ENCODE measurements at places on chromosomes 11 and 22.

- DNase-seq: no peak
Measured at GRCh38 chr11:96160732-96161306, 182.2 kb downstream of the MAML2 start.

DNA sequence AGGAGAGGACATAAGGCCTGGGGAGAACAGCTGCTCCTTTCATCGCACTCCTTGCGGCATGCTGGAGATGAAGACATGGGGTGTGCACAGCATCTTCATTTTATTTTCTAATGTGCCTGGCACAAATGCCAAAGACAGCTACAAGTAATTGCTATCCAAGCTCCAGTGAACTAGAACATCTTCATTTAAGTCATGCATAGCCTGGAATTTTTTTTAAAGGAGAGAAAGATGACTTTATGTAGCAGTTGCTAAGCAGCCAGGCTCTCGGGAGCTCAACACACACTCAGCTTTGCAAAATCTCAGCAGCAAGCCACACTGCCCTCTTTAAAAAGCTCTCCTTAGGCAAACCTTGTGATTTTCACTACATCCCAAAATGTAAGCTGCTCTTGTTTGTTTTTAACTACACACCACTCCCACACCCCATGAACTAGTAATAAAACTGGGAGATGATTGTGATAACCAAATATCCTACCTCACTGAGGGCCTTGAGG lies 164.5 kb upstream of the POU2AF2 start:
- DNase-seq: no peak

DNA sequence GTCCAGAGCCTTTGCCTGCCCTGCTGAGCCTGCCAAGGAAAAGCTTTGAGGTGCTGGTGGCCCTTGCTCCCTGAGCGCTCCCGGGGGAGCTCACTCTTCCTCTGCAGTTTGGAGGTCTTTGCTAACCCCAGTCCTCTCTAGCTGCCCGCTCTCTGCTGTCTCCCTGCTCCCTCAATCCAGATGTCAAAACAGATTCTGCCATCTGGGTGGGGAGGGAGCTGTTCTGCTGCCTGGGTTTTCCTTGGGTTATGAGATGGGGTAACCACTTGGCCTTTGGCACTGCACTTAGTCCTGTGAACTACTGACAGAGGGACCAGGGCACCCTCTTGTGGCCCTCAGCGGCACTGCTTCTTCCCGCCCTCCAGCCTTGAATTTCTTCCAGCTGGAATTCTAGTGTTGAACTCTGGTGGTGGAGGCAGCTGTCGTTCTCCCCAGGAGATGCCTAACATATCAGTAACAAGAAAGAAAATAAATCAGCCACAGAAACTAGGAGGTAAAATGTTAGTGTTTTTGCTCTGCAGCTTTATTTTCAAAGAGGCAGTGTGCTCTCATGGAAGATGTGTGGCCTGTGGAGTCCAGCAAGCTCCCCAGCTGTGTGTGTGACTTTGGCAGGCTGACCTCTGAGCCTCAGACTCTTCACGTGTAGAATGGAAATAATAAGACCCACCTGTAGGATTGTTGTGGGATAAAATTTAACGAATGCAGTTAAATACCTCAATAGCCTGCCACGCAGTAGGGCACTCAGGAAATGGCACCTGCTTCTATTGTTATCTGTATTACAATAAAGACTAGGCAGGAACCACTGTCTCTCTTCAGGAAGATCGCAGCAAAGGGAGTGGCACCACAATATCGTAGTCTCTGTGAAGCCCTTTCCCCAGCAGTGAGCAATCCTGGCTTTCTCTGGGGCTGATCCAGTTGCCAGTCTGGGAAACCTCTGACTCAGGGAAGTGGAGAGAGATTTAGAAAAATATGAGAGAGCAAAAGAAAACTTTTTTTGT lies 23.4 kb downstream of the ARFGAP2 start:
- DNase-seq: no peak

- DNase-seq: no peak
Measured at GRCh38 chr11:130085671-130086290, 16.1 kb downstream of the APLP2 start.

DNA sequence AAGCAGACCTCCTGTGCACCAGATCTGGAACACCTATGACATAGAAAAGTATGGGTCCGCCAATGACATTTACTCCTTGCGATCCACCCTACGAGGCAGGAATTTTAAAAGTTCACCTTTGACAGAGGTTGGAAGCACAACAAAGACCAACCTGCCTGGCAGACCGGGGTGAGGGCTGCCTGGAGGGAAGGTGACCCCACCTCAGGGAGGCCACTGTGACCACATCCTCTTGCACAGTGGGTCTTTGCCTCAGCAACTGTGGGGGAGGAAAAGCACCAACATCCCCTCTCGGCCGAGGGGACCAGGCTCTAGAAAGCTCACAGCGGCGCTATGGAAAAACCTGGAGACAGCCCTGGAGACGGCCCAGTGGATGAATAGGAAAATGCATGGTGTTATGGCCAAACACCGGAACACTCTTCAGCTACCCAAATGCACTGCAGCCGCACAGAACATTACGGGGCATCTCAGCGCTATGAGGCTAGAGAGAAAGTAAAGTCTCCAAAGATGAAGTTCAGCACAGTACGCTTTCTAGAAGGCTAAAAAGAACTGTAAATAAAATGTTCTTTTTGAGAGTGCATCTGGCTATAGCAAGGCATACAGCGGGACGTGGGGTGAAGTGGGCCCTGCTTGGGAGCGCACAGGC lies 1.8 kb upstream of the SHISAL1 start:
- no peak for DNase-seq

DNA sequence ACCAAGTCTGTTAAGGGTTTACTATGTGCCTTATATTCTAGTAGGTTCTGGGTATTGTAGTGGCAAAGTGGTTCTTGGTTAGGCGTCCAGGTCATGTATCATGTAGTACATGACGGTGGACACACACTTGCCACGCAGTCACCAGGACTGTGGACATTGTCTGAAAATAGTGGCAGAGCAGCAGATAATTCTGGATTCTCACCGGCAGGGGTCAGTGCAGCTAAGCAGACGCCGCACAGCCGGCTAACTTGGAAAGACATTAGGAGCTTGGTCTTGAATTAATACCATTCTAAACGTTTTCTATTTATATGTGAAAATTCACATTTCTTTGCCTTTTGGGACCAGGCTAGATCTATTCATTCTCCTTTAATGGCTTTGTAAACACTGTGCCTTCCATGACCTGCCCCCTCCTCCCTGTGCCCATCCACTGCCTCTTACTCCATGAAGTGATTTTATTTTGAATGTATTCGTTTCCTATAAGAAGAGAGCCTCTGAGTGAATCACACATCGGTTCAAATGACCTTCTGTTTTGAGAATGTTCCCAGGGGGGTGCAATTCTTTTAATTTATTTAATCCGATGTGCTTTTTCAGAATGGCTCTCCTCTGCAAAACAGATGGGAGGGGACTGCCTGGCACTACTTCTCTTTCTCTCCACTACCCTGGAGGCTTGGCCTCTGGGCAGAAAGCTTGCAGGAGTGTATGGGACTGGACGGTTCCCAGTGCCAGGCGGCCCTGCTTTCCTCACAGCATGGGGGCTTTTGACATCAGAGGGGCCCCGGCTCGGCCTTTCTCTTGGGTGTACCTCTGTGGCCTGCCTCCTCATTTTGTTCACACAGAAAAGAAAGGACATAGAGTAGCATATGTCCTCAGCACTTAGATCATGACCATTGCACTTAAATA lies 378.0 kb downstream of the NTM start:
- no peak for DNase-seq

DNA sequence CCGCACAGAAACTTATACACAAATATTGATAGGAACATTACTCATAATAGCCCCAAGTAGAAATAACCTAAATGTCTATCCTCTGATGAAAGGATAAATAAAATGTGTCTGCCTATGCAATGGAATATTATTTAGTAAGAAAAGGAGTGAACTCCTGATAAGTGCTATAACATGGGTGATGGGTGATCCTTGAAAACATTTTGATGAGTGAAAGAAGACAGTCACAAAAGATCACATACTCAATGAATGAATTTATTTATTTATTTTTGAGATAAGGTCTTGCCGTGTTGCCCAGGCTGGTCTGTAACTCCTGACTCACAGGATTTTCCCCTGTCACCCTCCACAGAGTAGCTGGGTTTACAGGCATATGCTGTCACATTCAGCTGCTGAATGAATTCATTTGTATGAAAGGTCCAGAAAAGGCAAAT lies 17.3 kb downstream of the RNF121 start:
- DNase-seq: no peak

GRCh38 chr22:41286639-41287091 lies 678 bp upstream of the RANGAP1 start:
- no peak for DNase-seq

- DNase-seq: no peak
Measured at GRCh38 chr11:45449036-45449601, 163.0 kb upstream of the SYT13 start.
